Activated T-cell treated with anti-CD3 and anti-CD28 coated beads, Interleukin-2, amount 50 U/mL, for 48 hours (primary cell): ENCODE measurements at places on chromosomes 1 and 21.
A peak's percentile ranks its signal among the peaks of the same experiment; 100 is the strongest.

- DNase-seq: no peak
Measured at GRCh38 chr1:236880209-236880608, 85.1 kb downstream of the MTR start.

DNA sequence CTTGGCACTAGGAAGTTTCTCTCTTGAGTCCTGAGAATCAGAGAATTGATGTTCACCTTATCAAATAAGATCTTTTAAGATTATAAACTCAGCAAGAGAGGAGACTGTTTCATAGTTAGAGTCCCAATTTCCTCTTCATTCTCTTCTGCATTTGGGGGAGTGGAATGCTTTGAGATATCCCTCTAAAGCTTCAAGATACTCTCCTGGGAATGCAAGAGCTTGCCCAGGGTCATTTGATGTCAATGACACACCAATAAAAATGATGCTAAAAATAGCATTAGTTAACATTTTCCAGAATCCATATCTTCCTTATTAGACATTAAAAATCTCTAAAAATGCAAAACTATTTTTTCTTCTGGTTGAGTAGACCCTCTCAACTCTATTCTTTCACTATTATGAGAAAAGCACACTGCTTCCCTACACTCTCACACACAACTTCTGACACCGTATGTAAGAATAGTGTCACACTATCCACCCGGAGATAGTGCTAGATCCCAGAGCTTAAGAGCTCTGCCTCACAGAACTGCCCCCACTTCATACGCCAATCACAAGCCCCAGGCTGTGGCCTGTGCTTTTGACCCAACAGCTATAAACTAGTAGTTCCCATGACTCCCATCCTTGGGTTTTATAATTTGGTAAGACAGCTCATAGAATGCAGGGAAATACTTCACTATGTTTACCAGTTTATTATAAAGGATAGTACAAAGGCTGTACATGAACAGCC, 399.9 kb upstream of the RUNX1 start:
- no peak for DNase-seq

- no peak for DNase-seq
Measured at GRCh38 chr1:12113433-12114339, 50.6 kb downstream of the TNFRSF8 start.

DNA sequence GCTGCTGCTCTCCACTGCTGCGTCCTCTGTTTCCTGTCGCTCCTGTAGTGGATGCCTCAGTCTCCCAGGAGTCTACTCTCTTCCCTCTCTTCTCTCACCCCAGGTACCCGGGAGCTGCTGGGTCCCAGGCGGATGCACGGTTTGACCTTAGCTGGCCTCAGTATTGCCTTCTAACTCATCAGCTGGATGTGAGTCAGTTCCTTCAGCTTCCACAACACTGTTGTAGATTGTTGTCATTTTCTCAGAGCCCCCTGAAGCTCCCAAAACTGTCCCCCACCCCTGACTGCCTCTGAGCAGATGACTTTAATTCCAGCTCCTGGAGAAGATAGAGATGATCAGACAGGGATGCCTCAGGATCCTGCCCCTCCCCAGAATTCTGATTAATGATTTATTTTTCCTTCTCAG, 7.2 kb downstream of the CNIH3 start:
- peak; percentile 33 for DNase-seq

DNA sequence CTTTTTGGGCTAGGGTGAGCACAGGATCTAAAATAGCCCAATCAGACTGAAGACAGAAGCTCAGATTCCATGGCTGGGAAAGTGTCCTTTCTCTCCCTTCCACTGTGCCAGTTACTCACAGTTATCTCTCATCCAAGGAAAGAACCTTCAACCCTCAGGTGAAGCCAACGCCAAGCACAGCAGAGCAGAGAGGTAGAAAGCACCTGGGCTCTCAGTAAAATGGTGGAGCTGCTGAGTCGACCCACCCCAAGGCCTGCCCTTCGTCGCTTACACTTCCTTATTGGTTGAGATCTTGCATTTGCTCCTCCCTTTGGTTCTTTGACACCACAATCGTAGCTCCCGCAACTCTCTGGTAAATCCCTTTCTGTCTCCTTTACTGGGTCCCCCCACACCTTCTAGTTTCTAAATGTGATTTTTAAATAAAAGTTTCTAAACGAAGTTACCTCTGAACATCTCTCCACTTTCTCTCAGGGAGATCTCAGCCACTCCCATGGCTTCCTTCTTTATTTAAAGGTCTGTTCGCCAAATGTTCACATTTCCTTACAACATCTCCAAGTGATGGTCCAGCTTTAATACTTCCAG, 27.5 kb upstream of the SLC30A1 start:
- DNase-seq: peak; percentile 33

DNA sequence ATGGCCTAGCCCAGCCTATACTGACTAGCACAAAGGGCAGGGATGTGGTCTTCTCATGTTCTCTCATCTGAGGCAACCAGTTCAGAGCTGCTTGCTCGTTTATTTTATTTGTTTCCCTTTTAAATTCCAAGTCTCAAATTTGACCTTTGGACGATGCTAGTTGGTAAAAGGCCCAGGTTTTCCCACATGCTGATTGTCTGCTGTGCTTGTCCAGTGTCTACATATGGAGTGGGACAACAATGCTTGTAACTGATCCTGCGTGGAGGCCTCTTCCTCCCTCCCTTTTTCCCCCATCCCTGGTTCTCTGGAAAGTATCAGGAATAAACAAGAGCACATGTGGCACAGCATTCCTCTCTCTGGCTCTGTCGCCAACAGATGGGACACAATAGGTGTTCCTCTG, 34.0 kb upstream of the BEND5 start:
- DNase-seq: no peak

DNA sequence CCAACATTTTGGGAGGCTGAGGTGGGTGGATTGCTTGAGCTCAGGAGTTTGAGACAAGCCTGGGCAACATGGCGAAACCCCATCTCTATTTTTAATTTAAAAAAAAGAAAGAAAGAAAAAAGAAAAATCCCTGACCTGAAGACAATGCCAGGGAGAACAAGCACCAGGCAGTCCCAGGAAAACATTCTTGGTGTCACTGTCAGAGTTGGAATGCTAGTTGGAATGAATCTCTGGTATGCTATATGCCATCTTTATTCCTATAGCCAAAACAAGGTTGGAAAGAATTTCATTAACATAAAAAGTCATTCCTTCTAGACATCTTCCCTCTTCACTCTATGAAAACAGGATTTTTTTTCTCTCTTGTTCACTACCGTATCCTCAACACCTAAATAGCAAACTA, 2.8 kb downstream of the DNAJC8 start:
- no peak for DNase-seq

DNA sequence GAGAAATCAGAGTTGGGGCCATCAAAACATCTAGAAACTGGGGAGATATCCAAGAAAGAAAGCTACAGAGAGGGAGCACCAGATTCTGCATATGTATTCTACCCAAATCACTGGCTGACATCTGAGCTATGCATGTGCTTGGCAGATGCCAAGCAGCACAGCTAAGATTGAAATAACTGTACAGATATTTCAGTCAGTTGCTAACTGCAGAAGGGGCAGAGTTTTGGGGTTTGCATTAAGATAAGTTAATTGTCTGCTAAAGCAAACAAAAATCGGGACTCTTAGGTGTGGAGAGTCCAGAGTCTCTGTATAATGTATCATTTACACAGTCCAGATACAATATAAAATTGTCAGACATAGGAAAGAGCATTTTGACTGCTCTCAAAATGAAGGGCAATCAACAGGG, 437.1 kb downstream of the PTBP2 start:
- DNase-seq: no peak

DNA sequence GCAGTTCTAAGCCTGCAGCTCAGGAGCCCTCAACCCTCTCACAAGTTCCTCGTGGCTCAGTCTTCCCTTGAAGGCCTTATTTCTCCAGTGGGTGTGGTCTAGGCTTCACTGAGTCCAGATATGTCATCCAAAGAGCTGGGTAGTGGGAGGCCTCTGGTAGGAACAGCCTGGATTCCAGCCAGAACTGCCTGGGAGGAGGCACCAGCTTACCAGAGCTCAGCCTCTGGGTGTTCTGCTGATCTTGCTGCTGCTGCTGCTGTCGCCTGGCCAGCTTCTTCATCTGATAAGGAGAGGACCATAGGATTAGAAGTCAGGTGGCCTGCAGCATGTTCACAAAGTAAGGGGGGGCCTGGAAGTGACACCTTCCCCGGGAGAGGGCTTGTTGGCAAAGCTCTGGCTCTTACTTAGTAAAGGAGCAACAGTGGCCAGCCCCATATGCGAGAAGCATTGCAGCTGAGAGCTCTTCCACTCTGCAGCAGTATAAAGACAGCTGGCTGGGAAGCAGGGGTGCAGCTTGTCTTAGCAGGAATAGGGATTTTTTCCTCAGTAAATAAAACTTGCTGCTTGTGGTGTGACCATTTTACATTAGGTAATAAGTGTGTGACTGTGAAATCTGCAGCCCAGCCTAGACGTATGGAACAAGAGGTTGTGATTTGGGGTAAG, 148.5 kb downstream of the LMX1A start:
- no peak for DNase-seq
